AG04450 (cell line): ENCODE measurements at places on chromosomes 16 and 17.

GRCh38 chr16:83198977-83199376, 572.2 kb downstream of the CDH13 start:
- DNase-seq = no peak

DNA sequence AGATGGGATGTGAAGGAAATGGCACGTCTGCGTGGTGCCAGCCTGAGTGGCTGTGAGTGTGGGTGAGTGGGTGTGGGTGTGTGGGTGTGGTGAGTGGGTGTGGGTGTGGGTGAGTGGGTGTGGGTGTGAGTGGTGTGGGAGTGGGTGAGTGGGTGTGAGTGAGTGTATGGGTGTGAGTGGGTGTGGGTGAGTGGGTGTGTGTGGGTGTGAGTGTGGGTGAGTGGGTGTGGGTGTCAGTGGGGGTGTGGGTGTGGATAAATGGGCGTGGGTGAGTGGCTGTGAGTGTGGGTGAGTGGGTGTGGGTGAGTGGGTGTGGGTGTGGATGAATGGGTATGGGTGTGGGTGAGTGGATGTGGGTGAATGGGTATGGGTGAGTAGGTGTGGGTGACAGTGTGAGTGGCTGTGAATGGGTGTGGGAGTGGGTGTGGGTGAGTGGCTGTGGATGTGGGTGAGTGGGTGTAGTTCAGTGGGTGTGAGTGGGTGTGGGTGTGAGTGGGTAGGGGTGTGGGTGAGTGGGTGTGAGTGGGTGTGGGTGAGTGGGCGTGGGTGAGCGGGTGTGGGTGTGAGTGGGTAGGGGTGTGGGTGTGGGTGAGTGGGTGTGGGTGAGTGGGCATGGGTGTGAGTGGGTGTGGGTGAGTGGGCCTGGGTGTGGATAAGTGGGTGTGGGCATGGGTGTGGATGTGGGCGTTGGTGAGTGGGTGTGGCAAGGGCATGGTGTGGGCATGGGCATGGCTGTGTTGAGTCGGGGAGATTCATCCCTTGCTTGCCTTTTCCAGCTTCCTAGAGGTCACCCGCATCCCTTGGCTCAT, 80.8 kb downstream of the ZDHHC7 start:
- DNase-seq = no peak

DNA sequence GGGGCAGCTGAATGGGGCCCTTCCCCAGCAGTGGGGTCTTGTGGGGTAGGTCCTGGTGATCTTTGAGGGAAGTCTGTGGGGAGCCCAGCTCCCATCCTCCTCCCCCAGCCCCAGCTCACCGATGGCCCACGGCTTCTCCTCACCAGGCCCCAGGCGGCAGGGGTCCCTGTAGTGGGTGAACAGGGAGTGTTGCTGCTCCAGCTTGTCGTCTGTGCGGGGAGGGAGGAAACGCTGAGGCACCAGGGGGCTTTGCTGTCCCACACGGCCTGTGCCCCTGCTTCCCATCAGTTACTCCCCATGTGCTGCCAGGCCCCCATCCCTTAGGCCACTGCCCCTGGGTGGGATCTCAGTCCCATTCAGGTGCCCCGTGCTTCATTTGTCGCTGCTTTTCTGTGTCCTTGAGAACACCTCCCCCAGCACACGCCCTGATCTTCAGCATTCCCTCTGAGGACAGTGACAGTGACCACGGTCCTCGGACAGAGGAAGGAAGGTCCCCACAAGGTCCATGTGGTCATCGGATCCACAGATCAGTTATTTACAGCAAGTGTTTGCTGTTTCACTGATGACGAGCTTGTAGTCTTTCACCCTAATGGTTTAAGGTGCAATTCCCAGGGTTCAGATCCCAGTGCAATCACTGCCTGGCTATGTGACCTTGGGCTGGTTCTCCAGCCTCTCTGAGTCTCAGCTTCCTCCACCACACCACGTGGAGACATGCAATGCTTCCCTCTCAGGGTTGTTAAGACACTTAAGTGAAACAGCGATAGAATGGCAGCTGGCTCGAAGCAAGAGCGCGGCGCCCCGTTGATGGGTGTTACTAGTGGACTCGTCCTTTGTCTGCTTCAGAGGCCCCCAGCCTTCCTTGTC, 53.1 kb downstream of the PRMT7 start:
- no peak for DNase-seq

GRCh38 chr16:61957075-61957855, 79.0 kb downstream of the CDH8 start:
- no peak for DNase-seq

DNA sequence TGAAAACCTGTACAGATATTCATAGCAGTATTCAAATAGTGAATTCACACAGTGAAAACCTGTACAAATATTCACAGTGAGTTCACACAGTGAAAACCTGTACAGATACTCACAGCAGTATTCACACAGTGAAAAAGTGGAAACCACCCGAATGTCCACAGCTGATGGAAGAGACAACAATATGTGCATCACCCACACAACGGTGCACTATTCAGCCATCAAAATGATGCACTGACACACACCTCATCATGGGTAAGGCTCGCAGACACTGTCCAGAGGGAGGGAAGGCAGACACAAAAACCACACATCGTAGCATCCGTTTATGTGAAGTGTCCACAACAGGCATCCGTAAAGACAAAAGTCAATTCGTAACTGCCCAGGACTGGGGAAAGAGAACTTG, 100.9 kb downstream of the VPS53 start:
- DNase-seq = no peak

DNA sequence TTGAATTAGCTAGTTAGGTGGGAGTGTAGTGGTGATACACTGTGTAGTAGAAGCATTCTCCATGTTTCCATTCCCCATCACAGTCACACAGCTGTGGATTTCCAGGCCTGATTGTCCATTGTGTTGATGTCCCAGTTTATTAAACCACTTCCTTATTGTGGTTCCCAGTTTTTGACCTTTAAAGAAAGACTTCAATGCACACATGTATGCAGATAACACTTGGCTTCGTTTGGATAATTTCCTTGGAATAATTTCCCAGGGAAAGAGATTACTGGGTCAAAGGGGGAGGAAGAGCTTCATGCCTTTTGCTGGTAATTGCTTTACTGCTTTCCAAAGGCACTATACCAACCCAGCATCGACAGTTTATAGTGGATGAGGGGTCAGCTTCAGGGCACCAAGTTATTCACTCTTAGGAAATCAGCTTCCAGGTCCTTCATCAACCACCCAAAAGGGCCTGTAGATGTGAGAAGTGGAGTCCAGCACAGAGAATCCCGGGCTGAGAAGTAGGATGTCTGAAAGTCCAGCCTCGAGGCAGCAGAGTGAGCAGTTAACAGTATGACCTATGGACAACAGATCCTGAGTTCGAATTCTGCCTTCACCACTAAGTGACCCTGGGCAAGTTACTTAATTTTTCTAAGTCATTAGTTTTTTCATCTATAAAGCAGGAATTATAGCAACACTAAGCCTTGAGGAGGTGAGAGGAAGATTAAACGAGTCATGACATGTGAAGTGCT, 31.3 kb upstream of the TNS4 start:
- no peak for DNase-seq

- no peak for DNase-seq
Observed at GRCh38 chr16:3548445-3548844, 28.8 kb downstream of the NLRC3 start.

DNA sequence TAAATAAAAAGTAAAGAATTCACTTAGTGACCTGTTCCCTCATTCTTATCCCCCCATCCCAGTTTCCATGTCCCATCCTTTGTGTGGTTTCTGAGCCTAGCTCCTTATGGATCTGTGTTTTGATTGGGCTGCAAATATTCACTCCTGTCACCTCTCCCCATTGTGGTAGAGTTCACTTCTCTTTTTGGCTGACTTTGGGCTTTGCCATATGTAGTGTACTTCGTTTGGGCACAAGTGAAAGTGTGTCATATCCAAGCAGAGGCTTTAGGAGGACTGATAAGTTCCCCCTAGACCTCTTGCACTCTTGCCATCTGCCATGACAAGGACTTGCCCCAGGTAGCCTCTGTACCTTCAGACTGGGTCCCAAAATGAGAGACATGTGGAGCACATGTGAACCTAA, 13.0 kb upstream of the DHRS7B start:
- no peak for DNase-seq

- no peak for DNase-seq
Observed at GRCh38 chr17:47733047-47733673, at the start of gene TBX21. Gene TBX21, plus strand, starts transcription at chr17:47733236. Its CDS starts 219 bp downstream, at chr17:47733455.

DNA sequence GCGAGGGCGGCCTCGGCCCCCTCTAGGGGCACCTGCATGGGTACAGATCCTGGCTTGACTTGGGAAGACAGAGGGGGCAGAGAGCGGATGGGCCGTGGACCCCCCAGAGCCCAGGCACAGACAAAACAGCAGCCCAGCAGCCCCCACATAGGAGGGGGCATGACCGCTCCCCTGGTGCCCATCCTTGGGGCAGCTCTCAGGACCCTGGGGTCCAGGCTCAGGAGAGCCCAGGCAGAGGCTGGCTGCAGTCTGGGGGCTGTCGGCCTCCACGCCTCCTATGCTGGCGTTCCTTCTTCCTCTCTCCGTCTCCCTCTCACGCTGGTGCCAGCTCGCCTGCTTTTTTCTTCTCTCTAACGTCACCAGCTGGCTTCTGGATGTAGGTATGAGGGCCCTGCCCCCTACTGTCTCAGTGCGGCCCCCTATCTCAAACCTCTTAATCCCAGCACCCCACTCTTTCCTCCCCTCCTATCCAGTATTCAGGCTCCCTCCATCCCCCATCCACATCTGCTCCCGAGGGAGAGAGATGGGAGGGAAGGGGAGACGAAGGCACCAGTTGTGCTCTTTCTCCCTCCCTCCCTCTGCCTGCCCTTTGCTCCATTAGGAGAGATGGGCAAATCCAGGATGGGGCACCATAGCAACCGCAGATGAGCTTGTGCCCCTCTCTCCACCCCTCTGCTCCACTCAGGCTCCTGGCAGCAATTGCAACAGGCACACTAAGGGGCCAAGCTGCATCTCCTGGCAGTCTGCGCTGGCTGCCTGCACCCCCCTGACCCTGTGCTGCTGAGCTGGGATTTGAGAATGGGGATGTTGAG, at the start of gene GPR179:
Gene GPR179 (minus strand): TSS at position 349 of the 812 bp plus-strand sequence. CDS start 167 bp downstream, at position 182.
- DNase-seq = no peak

GRCh38 chr17:43406676-43407645, 8.2 kb downstream of the ARL4D start:
- peak; percentile 54 for DNase-seq

GRCh38 chr16:22890976-22891375, 77.0 kb downstream of the HS3ST2 start:
- no peak for DNase-seq

- DNase-seq = no peak
Observed at GRCh38 chr17:61390479-61390791, 9.2 kb upstream of the TBX2 start.

- DNase-seq = no peak
Observed at GRCh38 chr17:57553991-57554825, 190.9 kb downstream of the CCDC182 start.

- no peak for DNase-seq
Observed at GRCh38 chr17:47654991-47655390, 5.3 kb downstream of the KPNB1 start.
